ENCODE measurements at places on chromosomes 2 and 18. TPM values are rescaled to one million over a fixed set of nuclear protein-coding genes. Genes with fewer than 3 reads are reported as not detected.

- peak; percentile 53 for DNase-seq
Measured at GRCh38 chr2:27049422-27050280, 1.8 kb upstream of the AGBL5 start.

- no peak for DNase-seq
- H3K4me1 ChIP-seq = no peaks in the 10 kb centered on the region
- no peaks in the 10 kb centered on the region for H3K36me3 ChIP-seq
- H3K27me3 ChIP-seq = no peaks in the 10 kb centered on the region
Measured at GRCh38 chr18:27143580-27144287, 41.4 kb downstream of the CHST9 start.

Gene PROM2
- total RNA-seq = 0.08 TPM

Gene STPG4
- 0.44 TPM for total RNA-seq

Gene NEU4
- not detected for total RNA-seq

DNA sequence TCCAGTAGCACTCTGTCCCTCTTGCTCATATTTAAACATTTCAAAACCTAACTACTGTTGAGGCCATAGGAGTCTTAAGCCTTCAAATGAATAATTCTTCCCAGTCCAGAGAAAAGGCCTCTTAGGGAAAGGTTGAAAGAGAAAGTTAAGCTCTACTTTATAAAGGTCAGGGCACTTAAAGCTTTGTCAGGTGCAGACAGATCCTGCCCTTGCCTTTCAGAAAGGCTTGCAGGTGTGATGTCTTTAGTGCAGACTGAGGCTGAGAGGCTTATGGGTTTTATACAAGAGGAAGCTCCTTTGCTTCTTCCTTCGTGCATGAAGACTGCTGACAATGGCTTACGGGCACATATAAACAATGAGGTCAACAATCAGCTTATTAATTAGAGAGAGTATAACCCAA, 105.0 kb upstream of the LINC00305 start:
- no peaks in the 10 kb centered on the region for H3K36me3 ChIP-seq
- no peaks in the 10 kb centered on the region for H3K27me3 ChIP-seq
- no peak for DNase-seq
- no peaks in the 10 kb centered on the region for H3K4me1 ChIP-seq

Gene CIDEA
- total RNA-seq = not detected

DNA sequence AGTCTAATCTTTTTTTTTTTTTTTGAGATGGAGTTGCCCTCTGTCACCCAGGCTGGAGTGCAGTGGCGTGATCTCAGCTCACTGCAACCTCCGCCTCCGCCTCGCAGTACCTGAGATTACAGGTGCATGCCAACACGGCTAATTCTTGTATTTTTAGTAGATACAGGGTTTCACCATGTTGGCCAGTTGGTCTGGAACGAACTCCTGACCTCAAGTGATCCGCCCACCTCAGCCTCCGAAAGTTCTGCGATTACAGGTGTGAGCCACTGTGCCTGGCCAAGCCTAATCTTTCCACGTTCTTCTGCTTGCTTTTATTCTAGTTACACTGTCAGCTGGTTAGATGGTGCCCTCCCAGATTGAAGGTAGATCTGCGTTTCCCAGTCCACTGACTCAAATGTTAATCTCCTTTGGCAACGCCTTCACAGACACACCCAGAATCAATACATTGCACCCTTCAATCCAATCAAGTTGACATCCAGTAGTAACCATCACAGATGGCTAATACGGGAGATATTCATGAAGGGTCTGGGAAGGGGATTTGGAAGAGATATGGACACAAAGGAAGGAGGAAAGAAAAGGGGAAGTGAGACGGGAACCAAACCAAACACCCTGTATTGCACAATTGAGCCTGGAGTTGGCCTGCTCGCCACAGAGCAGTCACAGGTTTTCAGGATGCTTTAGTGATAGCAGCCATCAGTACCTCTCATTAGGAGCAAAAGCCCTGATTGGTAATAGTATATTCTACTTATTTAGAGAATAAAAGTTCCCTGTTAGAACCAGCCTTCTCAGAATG, 229.8 kb downstream of the PIK3C3 start:
- DNase-seq = no peak
- no peaks in the 10 kb centered on the region for H3K27me3 ChIP-seq
- H3K36me3 ChIP-seq = no peaks in the 10 kb centered on the region
- H3K4me3 ChIP-seq = no peak overlapping the region

- H3K27ac ChIP-seq = no peak overlapping the region
- no peak for DNase-seq
- H3K4me3 ChIP-seq = no peak overlapping the region
- H3K36me3 ChIP-seq = no peaks in the 10 kb centered on the region
Measured at GRCh38 chr18:56445422-56445821, 193.0 kb downstream of the TXNL1 start.

Gene RESP18
- not detected for total RNA-seq

Gene HOXD13
- not detected for total RNA-seq

GRCh38 chr2:221896505-221897151, 324.5 kb upstream of the EPHA4 start:
- no peak overlapping the region for H3K4me3 ChIP-seq
- DNase-seq = no peak
- H3K27me3 ChIP-seq = no peaks in the 10 kb centered on the region

DNA sequence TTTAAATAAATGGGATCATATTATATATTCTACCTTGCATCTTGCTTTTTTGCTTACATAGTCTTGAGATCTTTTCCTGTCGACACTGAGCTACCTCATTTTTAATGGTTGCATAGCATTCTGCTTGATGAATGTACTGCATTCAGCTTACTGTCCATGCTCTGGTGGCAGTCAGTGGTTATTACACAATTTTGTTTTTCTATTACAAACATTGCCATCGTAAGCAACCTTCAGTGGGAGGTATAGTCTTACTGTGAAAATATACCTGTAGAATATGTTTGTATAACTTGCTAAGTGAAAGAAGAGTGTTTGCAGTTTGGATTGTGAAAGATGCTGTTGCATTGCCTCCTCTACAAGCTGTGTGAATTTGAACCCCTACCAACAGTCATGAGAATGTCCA, 43.4 kb downstream of the UBXN4 start:
- no peak for DNase-seq
- no peaks in the 10 kb centered on the region for H3K27me3 ChIP-seq
- no peak overlapping the region for H3K4me3 ChIP-seq
- no peak overlapping the region for H3K27ac ChIP-seq

GRCh38 chr18:10841203-10841602, 308.2 kb downstream of the PIEZO2 start:
- no peak for DNase-seq
- H3K27ac ChIP-seq = no peak overlapping the region
- peaks cover 7% of the 10 kb centered on the region for H3K27me3 ChIP-seq
- no peaks in the 10 kb centered on the region for H3K4me1 ChIP-seq
- no peak overlapping the region for H3K4me3 ChIP-seq

DNA sequence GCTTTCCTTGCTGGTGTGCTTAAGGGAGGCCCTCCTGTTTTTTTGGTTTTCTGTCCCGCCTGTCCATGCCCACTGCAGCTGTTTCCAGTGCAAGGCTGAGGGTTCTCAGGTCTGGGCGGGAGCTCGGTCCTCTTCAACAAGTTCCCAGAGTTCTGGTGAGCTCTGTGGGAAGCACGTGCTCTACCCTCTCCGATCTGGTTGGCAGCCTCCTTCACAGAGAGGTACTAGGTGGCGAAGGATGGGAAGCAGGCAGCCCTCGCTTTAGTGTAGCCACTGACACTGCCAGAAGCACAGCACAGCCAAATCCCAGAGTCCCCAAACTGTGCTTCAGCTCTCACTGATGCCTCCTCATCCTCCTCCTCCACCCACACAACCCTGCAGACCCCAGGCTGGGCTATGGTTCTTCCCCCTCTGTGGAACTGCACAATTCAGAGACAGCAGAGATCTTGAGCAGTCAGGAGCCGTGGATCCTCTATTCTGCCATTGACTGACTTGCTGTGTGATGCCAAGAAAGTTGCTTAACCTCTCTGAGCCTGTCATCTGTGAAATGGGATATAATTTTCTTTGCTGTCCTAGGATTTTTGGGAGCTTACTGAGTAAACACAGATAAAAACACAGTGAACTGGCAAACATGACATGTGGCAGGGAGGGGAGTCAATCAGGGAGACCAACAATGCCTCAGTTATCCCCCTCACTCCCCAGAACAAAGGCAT, 157.3 kb downstream of the MSH2 start:
- no peaks in the 10 kb centered on the region for H3K4me1 ChIP-seq
- H3K27ac ChIP-seq = no peak overlapping the region
- H3K27me3 ChIP-seq = peaks cover 2% of the 10 kb centered on the region
- no peaks in the 10 kb centered on the region for H3K36me3 ChIP-seq
- DNase-seq = no peak

Gene PLA2R1
- total RNA-seq = not detected

DNA sequence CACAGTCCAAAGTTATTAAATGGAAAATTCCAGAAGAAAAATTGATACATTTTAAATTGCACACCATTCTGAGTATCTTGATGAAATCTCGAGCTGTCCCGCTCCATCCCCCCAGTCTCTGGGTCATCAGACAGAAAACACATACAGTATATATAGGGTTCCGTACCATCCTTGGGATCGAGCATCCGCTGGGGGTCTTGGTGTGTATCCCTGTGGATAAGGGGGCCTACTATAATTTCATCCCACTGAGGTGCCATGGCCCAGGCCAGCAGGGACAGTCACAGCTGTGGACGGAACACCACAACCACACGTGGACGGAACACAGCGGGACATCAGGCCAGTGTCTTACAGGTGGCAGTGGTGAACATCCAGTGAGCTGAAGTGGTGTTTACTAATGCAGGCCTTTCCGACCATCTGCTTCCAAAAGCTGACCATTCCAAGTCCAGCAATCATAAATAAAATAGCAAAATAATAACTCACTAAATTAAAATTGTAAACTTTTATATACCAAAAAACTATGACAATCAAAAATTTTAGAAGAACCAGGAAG, 14.0 kb downstream of the TWIST2 start:
- H3K36me3 ChIP-seq = no peaks in the 10 kb centered on the region
- H3K4me1 ChIP-seq = no peaks in the 10 kb centered on the region
- no peaks in the 10 kb centered on the region for H3K27me3 ChIP-seq
- no peak overlapping the region for H3K4me3 ChIP-seq
- H3K27ac ChIP-seq = no peak overlapping the region
- no peak for DNase-seq

DNA sequence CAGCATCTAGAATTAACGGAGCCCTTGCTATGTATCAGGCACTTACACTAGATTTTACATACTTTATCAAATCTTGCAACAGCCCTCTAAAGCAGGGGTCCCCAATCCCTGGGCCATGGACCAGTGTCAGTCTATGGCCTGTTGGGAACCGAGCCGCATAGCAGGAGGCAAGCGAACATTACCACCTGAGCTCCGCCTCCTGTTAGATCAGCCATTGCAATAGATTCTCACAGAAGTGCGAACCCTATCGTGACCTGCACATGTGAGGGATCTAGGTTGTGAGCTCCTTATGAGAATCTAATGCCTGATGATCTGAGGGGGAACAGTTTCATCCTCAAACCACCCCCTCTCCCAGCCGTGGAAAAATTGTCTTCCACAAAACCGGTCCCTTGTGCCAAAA, 13.4 kb downstream of the DNAJB2 start:
- no peaks in the 10 kb centered on the region for H3K36me3 ChIP-seq
- peaks cover 22% of the 10 kb centered on the region for H3K4me1 ChIP-seq
- H3K27ac ChIP-seq = no peak overlapping the region
- H3K4me3 ChIP-seq = no peak overlapping the region

Measured in activated CD4-positive, alpha-beta T cell treated with anti-CD3 and anti-CD28 coated beads, Interleukin-2, amount 10 ng/mL, durations not matched to agents 7 days and 5 days (primary cell).